ENCODE measurements at places on chromosomes 5 and 9.

DNA sequence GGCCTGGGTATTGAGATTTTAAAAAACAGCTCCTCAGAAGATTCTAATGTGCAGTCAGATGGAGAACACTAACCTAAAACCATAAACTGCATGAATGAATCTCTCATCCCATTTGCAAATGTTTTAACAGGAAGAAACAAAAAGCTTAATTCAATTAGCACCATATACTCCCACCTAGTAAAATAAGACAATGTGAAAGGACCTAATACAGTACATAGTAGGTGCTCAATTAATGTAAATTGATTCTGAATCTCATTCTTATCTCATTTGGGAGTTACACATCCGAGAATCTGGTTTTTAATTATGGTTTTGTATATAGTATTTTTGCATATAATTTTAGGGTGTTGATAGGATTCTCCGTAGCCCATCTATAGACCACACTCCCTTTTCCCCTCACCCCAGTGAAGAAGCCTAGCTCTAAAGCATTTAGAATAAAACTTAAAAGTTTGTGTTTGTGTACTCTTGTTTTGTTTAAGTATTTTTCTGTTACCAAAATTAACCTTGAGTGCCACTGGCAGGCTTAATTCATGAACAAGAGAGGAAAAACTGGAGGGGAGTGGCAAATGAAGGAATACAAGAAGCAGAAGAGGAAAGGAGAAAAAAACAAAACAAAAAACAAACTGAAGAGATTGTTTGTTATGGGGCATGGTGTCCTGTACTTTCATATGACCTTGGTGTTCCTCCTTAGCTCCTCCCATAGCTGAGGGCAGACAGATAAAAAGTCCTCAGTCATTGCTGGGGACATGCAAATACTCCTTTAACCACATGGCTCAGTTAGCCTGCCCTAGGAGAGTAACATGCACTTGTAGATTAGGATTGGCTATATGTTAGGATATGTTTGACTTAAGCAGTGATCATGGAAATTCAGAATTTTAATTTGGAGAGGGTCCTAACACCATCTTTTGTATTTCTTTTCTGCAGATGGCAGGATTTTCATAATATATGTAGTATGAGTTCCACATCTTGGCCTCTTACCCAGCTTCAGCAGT lies 1.2 kb downstream of the RNF14 start:
- peak; percentile 78 for DNase-seq

GRCh38 chr5:334903-335739 lies 13.6 kb downstream of the AHRR start:
- DNase-seq: peak; percentile 11

DNA sequence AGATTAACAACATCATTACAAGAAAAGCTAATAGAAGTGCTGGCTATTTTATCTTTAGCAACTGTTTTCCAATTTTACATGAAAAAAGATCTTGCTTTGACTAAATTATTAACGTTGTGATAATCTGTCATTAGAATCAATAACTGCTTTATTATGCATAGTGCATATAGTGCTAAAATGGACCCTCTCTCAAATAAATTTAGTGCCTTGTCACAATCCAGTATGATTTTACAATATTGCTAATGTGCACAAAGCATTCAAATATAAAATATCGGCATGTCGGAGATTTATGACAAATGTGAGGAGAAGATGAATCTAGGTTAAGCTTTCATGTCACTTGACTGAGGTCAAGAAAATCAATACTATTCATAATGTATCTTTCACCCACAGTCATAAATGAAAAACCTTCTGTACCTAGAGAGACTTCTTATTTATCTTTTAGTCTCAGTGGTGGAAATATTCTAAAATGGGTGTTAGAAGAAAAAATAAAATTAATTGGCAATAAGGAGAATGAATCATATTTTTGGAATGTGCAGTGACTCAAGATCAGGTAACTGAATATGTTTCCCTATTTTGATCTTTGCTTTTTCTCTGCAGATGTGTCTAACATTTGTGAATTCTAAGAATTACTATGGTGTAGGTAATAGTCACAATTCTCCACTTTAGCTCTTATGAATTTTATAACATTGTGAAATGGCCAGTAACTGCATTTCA lies 672.9 kb upstream of the GRAMD2B start:
- DNase-seq: no peak

- DNase-seq: no peak
Observed at GRCh38 chr9:100700689-100701318, 122.9 kb downstream of the CAVIN4 start.

DNA sequence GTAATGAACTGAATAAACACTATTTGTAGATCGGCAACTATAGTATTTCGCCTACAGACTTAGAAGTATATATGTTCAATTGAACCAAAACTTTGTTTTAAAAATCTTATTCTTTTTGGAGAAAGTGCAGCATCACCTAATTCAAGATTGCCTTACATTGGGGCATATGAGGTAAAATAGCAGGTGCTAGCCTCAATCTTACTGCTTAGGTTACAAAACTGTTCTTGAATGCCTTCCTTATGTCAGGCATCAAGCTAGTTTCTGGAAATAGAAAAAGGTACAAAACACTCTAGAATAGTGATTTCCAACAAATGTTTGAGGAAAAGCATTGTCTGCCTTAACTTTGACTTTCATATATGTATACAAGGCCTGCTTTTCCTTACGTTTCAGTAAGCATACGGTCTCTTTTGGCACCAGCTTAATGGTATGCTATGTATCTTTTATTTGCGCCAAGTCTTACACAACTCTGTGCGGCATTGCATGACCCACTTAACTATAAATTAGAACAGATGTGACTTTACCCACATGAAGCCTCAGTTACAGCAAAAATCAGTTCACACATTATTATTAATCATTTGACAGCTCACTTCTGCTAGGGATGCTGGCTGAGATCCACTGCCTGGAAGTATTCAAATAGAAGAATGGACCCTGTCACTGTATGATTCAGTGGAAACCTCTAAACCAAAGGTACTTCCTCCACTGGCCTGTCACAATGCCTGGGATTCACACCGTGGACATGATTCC lies 174.1 kb downstream of the PRELID2 start:
- no peak for DNase-seq

GRCh38 chr5:157212307-157212706 lies 31.7 kb downstream of the ITK start:
- no peak for DNase-seq

- no peak for DNase-seq
Observed at GRCh38 chr5:24816206-24816605, 171.4 kb upstream of the CDH10 start.

Data from GM10248 (cell line).